ENCODE measurements at places on chromosomes 5 and 9.

GRCh38 chr9:85630676-85631075 lies 111.1 kb downstream of the AGTPBP1 start:
- no peak for DNase-seq

GRCh38 chr5:1808439-1808838 lies 7.2 kb downstream of the NDUFS6 start:
- DNase-seq, result no peak

GRCh38 chr5:151280443-151280842 lies 23.1 kb downstream of the SLC36A3 start:
- DNase-seq, result no peak

DNA sequence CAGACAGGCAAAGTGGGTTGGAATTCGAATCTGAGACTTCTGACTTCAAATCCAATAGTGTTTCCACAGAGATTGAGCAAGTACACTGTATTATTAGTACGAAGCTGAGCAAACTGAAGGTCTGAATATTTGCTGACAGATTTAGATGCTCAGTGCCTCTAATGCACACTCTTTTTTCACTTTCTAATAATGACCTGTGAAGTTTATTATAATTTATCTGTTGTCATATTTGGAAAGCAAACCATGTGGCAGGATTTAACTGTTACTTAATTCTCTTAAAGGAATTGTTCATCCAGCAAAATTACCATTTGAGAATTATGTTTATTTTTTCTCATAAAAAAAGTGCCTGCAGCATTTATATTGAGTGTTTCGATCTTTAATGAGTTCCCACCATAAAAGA lies 277.3 kb downstream of the DMRT2 start:
- no peak for DNase-seq

- no peak for DNase-seq
These were observed 146.4 kb downstream of the PALM2AKAP2 start for GRCh38 chr9:109926421-109926869.

DNA sequence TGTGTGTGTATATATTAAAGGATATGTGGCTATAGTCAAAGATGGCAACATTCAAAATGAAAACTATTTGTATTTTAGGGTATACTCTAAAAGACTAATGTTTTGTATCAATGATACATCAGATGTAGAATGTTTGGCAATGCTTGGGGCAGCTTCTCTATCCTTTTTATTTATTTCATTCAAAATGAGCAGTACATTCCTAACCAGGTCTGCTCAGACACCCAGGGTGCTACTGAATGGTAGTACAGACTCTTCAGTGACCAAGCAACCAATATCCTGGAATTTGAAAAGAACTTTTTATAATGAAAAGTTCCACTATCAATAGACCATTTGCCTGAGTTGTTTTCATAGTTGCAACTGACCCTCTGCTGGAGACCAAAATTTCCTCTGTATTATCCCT lies 23.9 kb downstream of the MEGF9 start:
- DNase-seq, result no peak

- no peak for DNase-seq
These were observed 3.5 kb upstream of the MSX2 start for GRCh38 chr5:174720612-174721529.

GRCh38 chr5:174287761-174288160 lies 242.3 kb downstream of the NSG2 start:
- DNase-seq, result no peak

GRCh38 chr9:12253941-12254340 lies 439.2 kb upstream of the TYRP1 start:
- DNase-seq, result no peak

- DNase-seq, result no peak
These were observed 14.7 kb downstream of the SLC45A2 start for GRCh38 chr5:33969572-33970452.

DNA sequence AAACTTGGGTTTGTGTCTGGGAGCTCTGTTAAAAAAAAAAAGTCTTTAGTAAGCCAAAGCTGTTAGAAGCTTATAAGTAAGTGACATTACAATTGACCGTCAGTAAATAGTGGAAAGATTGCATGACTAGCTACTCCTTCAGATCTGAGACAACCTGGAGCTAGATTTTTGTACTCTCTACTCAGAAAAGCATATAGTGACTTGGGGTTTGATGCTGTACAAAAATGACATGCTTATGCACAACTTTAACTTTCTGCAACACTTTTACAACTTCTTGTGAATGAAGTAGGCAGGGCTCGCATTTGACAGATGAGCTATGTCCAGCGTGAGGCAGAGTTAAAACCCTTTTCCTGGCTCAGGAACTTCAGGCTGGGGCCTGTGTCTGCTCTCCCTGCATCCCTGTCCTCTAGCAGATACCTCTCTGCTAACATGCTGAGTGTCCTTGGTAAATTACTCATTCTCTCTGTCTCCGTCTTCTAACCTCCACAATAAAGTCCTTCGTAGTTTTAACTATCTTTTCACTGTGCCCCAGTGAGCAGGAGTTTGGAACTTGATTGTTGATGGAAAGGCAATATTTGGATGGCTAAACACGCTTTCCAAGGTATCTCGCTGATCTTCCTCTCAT lies 471 bp upstream of the GHR start:
- DNase-seq, result no peak

DNA sequence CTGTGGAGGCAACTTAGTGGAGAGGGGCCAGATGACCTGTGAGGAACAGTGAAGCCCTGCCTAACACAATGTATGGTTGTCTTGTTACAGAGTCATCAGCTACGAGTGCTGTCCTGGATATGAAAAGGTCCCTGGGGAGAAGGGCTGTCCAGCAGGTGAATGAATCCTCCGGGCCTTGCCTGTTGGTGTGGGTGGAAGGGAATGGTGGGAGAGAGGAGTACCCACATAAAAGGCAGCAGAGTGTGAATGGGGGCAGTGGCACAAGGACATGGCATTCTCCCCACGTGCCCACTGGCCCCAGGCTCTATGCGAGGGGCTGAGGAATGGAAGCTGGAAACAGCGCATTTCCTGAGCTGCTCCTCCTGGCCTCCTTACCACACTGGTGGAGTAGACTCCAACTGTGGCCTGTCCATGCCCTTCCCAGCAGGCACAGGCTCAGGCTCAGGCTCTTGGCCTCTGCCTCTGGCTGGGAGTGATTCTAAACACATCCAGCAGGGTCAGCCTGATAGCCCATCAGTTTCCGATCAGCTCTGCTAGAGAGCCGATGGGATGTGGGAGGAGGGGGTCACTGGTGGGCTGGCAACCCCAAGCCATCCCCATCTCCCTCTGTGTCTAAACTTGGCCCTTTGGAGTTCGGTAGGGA lies 15.3 kb downstream of the TGFBI start:
- DNase-seq, result no peak

GRCh38 chr5:67528953-67529352 lies 332.4 kb upstream of the CD180 start:
- DNase-seq, result no peak

DNA sequence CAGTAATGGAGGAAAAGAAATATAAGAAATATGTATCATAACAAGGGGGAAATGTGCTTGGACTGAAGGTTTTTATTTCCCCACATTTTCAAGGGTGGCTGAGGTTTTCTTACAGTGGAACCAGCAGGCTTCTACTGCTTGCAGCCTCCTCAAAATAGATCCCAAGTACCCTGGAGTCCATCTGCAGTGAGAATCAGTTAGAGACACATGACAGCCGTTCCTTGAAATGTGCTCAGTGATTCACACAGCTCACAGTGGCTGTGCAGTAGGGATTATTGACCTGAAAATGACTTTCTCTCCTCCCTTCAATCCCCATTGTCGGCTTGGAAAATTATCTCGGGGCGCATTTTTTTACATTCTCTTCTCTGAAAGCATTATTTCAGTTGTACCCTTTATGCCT lies 832.0 kb downstream of the TLR4 start:
- no peak for DNase-seq

- DNase-seq, result no peak
These were observed 9.1 kb downstream of the NIPAL4 start for GRCh38 chr5:157469073-157469472.

- DNase-seq, result no peak
These were observed 28.7 kb downstream of the RAD1 start for GRCh38 chr5:34886392-34887119.

- no peak for DNase-seq
These were observed 84.4 kb downstream of the INSYN2B start for GRCh38 chr5:169895926-169896325.

GRCh38 chr5:160427607-160428006 lies 6.0 kb downstream of the PTTG1 start:
- no peak for DNase-seq

DNA sequence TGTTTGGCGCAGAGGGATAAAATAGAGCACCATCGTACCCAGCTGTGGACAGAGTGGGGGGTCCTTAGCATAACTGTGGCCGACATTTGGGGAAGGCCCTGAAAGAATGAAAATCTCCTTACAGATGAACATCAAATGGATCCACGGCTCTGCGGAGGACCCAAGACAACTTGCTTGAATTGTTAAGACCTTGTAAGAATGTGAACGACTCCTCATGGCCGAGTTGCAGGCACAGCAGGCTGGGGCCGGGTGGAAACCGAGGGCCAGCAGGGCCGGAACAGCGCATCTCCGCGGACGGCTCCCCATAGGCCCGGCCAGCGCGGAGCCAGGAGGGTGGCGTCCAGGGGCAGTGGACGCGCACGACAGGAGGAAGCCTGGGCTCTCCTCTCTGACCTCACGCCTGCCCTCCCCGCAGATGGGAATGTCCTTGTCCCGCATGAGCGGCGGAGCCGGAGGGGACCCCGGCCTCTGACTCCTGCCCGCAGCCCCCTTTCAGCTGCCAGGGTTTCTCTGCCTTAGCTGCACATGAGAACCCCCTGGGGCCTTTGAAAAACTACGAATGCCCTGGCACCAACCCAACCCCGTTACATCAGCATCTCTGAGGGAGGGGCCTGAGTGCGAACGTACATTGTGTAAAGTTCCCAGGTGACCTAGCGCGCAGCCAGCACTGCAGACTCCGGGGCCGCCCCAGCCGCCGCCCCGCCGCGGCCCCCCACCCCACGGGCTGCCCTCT lies 36.2 kb upstream of the PTCH1 start:
- DNase-seq, result no peak

GRCh38 chr9:136140966-136141365 lies 22.3 kb upstream of the TMEM250 start:
- DNase-seq, result no peak

- DNase-seq, result no peak
These were observed 287.1 kb downstream of the KCNN2 start for GRCh38 chr5:114648940-114649339.

DNA sequence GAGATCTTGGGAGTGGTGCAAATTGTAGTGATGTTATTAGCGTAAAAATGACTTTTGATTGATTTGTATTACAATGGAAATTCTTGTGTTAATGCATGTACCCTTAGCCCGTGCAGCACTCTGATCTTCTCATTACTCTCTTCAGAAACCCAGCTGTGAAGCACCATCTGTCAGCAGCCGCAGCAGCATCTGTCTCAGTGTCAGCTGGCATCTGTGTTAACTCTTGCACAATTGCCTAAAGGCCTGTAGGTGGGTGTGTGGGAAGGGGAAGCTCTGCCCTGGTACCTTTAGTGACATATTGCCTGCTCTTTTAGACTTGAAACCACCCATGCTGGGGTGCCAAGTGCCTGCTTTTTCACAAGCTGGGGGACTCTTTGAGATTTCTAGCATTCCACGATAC lies 101.3 kb downstream of the FBXL7 start:
- DNase-seq, result no peak

DNA sequence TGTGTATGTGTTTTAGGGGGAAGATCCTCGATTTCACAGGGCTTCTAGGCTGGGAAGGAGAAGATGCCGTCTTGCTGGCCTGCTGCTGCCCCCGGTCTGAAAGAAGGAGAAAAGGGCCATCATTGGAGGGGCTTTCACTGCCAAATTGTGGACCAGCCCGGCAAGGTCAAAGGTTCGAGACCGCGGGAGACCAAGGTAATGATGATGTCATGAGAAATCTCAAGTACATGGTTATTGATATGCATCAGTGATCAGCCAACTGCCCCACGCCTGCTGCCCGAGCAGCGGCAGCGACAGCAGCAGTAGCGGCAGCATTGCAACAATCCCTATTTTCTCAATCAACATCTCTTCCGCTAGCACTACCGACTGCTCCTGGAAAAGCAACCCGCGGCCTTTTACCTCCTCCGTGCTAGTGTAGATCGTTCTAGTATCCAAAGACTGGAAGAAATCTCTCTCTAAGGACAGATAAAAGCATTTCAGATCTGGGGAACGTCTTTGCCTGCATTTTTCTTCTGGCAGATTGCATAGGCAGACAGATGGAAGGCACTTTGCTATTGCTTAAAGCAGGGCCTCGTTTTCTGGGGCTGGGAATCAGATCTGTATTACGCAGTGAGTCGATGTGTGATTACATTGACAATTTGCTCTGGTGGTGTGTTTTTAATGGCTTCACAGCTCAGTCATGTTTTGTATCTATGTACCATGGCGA lies 215.3 kb downstream of the MEF2C start:
- DNase-seq, result no peak

DNA sequence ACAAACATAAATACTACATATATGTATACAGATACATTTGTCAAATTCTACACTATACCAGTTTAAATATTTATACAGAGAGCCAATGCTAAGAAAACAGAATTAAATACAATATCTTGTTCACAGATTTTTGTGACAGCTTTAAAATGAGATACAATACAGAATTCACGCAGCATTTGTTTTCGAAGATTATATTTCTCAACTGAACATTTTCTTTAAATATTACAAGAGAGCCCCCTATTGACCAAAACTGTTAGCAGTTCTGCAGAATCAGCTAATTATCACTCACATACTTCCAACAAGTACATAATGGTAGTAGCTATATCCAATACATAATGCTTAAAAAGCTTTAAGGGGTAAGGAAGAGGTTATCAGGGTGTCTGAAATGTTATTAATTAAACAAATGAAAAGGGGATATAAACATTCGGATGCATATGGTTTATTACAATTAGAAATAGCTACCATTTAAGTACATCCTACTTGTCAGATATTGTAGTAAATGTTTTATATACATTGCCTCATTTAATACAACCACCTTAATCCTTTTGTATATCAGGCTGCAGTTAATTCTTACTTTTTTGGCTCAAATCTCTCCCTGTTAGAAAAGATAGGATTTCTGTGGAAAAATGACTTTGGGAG lies 31.7 kb downstream of the ZDHHC21 start:
- no peak for DNase-seq

DNA sequence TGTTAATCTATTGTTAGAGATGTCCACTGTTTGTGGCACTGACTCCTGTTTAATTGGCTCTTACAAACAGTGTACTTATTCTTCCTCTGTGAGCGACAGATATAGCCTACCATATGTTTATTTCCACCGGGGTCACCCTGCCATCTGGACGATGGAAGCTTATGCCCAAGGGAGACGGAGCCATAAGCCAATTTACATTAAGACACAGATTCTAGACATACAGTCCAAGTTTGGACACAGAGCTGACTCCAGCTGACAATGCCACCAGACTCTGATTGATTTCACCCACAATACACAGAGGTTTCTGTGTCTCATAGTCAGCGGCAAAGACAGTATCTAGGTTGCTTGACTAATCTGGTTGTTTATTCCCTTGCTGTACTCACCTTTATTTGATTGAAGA lies 198.9 kb downstream of the ENC1 start:
- DNase-seq, result no peak
